Mesothelial cell of epicardium (in vitro differentiated cells): ENCODE measurements at places on chromosomes 3 and 15.
A peak's percentile ranks its signal among the peaks of the same experiment; 100 is the strongest.

- H3K27me3 ChIP-seq = no peaks in the 10 kb centered on the region
- no peak overlapping the region for H3K27ac ChIP-seq
- H3K36me3 ChIP-seq = peaks cover 20% of the 10 kb centered on the region
- no peaks in the 10 kb centered on the region for H3K4me1 ChIP-seq
- no peak overlapping the region for H3K4me3 ChIP-seq
- DNase-seq = no peak
Measured at GRCh38 chr3:14133876-14134275, 9.0 kb downstream of the TMEM43 start.

- H3K4me3 ChIP-seq = peak overlapping the region; percentile 88
- H3K27me3 ChIP-seq = no peaks in the 10 kb centered on the region
- H3K4me1 ChIP-seq = peaks cover 16% of the 10 kb centered on the region
- no peaks in the 10 kb centered on the region for H3K36me3 ChIP-seq
- no peak for DNase-seq
- H3K27ac ChIP-seq = peak overlapping the region; percentile 31
Measured at GRCh38 chr3:128679338-128679737, 28.7 kb upstream of the RPN1 start.

GRCh38 chr15:60093273-60094067 lies 89.4 kb downstream of the FOXB1 start:
- H3K4me1 ChIP-seq = peaks cover 27% of the 10 kb centered on the region
- H3K36me3 ChIP-seq = no peaks in the 10 kb centered on the region
- H3K27ac ChIP-seq = no peak overlapping the region
- H3K4me3 ChIP-seq = no peak overlapping the region
- peaks cover 22% of the 10 kb centered on the region for H3K27me3 ChIP-seq

DNA sequence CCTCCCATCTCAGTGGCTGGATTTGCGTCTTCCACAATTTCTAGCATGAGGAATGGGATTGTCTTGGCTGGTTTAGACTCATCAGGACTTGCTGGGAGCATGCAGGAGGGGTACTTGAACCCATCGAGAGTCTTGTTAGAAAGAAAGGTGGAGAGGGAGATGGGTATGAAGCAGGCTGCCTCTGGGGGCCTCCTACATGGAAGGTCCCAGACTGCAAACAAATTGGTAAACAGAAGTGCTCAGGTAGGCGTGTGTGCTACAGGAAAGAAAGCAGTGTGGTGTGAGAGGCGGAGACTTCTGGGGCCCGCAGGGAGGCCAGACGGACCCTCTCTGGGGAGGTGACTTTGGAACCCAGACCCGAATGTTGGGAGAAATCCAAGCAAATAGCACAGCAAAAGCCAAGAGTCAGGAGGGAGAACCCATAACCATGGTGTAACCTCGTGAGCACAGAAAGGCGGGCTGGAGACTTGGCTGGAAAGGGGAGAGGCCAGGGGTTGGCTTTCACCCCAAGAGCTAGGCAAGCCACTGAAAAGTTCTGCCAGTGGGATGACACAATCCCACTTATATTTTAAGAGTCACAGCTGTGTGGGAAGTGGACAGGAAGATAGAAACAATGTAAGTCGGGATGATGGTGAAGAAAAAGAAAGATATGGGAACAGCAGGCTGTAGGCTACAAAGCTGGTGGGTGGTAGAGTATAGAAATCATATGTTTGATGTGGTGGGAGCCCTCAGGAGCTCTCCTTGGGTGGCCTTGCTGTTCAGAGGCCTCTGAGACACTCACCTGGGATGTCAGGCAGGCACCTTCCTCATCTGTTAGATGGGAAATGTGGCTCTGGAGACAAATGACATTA lies 130.1 kb upstream of the PRR20G start:
- no peaks in the 10 kb centered on the region for H3K36me3 ChIP-seq
- no peak overlapping the region for H3K27ac ChIP-seq
- DNase-seq = no peak
- no peaks in the 10 kb centered on the region for H3K4me1 ChIP-seq
- H3K27me3 ChIP-seq = peaks cover 72% of the 10 kb centered on the region
- no peak overlapping the region for H3K4me3 ChIP-seq

DNA sequence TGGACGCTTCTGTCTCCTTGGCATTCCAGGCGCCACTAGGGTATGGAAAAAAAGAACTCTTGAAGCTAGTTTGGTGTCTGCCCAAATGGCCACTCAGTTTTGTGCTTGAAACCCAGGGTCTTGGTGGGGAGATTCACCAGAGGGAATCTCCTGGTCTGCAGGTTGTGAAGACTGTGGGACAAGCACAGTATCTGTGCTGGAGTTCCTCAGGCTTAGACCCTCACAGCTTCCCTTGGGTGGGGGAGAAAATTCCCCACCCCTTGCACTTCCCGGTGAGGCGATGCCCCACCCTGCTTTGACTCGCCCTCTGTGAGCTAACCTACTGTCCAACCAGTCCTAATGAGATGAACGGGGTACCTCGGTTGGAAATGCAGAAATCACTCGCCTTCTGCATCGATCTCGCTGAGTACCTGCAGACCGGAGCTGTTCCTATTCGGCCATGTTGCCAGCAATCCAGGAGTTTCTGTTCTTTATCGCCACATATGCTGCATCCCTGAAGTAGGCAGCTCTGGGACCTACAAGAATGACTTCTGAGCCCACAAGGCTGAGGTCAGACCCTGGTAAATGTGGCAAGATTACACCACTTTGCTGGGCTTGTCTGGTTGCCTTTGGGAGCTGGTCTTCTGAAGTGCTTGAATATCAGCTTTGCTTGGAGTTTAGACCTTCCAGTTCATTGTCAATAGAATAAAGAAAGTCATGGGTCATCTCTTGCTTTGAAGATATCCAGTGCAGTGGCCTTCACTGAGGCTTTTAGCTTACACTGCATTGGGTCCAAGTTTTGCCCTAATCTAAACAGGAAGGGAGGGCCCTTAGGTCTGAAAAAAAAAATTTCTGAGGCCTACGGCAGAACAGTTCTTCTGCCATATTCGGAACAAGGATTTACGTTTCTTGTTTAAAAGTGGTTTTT lies 51.0 kb downstream of the SLC2A2 start:
- peaks cover 3% of the 10 kb centered on the region for H3K4me1 ChIP-seq
- H3K27ac ChIP-seq = no peak overlapping the region
- no peaks in the 10 kb centered on the region for H3K36me3 ChIP-seq
- H3K27me3 ChIP-seq = peaks cover 25% of the 10 kb centered on the region

- H3K4me3 ChIP-seq = no peak overlapping the region
- DNase-seq = no peak
- peaks cover 49% of the 10 kb centered on the region for H3K4me1 ChIP-seq
- no peaks in the 10 kb centered on the region for H3K27me3 ChIP-seq
- peak overlapping the region; percentile 64 for H3K27ac ChIP-seq
- H3K36me3 ChIP-seq = peaks cover 5% of the 10 kb centered on the region
Measured at GRCh38 chr15:35104526-35105147, 19.5 kb upstream of the NANOGP8 start.
